ENCODE measurements at places on chromosomes 16 and 17.

GRCh38 chr16:12406158-12406557, 397.5 kb downstream of the CPPED1 start:
- DNase-seq, result no peak

- no peak for DNase-seq
Measured at GRCh38 chr16:88804552-88805339, 1.2 kb downstream of the CDT1 start.

DNA sequence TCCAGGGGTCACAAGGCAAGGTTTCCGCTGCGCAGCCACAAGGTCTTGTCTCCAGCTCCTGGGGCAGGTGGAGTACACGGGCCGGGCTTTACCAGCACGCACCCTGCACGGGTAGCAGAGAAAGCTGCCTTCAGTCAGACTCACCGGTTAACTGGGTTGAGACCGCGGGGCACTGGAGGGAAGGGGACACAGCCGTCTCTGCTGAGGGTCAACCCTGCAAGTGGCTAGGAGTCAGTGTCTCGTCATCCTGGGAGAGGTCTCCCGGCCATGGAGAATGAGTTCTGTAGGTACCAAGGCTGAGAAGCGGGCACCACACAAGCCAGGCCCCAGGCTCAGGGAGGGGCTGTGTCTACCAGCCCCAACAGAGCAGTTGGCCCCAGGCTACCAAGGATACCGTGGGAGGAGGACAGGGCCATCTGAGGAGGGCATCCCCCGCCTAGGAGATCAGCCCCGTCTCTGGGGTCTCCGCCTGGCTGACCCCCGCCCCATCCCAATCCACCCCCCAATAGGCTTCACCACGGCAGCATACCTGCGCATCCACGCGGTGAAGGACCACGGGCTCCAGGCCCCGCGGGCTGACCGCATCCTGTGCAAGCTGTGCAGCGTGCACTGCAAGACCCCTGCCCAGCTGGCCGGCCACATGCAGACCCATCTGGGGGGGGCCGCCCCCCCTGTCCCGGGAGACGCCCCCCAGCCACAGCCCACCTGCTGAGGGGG, 2.8 kb upstream of the PRRT2 start:
- no peak for DNase-seq

DNA sequence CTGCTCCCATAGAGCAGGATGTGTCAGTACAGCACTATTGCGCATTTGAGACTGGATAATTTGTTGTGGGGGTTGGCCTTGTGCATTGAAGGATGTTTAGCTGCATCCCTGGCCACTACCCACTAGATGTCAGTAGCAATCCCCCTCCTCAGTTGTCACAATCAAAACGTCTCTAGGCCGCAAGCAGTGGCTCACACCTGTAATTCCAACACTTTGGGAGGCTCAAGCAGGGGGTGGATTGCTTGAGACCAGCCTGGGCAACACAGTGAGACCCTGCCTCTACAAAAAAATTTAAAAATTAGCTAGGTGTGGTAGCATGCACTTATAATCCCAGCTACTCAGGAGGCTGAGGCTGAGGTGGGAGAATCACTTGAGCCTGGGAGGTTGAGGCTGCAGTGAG, 48.4 kb downstream of the CENPV start:
- no peak for DNase-seq

- no peak for DNase-seq
Measured at GRCh38 chr17:11898526-11899235, 98.6 kb downstream of the ZNF18 start.

- peak; percentile 96 for DNase-seq
Measured at GRCh38 chr16:588889-589657, 793 bp upstream of the RAB40C start.

DNA sequence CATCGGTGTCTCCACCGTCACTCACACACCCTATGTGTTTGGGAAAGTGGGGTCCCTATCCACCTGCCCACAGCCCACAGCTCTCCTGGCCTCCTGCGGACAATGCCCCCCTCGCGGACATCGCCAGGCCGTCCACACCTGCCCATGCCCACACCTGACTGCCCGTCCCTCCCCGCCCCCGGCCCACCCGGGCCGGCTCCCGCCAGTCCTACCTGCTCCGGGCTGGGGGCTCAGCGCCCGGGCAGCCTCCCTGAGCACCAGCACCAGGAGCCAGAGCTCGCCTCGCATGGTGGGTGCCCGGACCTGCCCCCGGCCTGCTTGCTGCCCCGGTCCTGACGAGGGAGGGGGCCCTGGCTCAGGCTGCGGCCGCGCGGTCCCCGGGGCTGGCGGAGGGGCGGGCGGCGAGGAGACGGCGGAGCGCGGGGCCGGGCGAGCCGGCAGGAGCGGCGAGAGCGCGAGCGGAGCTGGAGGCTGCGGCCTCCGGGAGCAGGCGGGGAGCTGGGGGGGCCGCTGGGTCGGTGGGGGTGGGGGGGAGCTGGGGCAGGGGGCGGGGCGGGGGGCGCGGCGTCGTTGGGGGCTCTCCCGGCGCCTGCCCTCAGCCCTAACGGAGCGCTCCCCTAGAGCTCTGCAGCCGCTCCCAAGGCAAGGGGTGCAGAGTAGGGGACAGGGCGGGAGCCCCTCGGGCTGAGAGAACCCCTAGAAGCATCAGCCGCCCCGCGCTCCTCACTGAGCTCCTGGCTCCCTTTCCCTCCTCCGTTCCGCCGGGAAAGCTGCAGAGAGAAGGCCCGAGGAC, at the start of gene PLXDC1:
TSS of gene PLXDC1 (minus strand) at position 488 of the 793 bp plus-strand sequence. CDS start at position 288, 200 bp downstream.
- DNase-seq, result no peak

- DNase-seq, result no peak
Measured at GRCh38 chr17:15185625-15185991, 79.5 kb downstream of the PMP22 start.

GRCh38 chr16:20611350-20611902, 35.3 kb upstream of the ACSM2B start:
- DNase-seq, result no peak

DNA sequence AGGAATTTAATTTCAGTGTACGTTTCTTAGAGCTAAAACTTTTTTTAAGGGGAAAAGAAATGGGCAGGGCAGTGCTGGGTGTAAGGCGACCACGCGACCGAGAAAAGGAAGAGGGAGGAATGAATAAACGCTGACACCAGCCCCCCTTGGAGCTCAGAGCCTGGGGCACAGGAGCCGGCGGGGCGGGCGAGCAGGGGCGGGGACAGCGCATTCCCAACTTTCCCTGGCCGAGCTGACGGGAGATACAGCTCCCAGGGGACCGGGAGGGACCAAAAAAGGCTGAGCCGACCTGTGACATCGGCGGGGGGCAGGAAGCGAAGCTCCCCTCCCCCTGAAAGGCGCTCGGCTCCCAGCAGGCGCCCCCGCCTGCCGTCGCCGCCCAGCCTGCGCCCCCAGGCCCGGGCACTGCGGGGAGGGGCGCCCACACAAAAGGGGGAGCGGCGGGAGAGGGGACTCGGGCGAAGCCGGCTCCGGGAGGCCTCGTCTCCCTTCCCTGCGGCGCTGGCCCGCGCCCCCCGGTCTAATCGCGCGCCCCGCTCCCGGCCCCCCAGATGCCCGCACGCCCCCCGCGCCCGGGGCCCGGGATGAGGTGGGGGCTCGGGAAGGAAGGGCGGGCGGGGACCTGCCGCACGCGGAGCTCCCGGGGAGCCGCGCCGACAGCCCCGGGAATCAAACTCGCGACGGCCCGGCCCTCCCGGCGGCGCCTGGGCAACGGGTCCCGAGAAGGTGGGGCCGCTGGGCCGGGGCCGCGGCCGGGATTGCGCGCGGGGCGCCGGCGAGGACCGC, 622 bp downstream of the CUEDC1 start:
- DNase-seq, result peak; percentile 28

- DNase-seq, result peak; percentile 41
Measured at GRCh38 chr17:7704601-7705268, at the start of gene EFNB3. EFNB3 (plus strand) TSS chr17:7705202; CDS start chr17:7705599, 397 bp downstream.

DNA sequence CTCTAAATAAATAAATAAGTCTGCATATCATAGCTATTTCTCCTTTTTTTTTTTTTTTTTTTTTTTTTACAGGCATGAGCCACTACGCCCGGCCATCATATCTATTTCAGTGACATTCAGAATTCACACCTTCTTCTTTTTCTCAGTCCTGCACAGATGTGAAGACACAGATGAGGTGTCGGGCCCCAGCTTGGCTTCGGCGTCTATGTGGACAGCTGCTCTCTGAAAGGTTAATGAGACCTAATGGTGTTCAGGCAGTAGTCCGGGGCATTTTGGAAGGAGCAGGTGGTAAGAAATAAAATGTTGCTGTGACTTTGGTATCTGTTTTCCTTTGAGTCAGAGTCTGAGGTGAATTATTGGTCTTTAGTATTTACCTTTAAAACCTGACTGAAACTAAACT, 23.6 kb downstream of the TANGO6 start:
- no peak for DNase-seq

GRCh38 chr16:66155933-66156332, 210.6 kb upstream of the CDH5 start:
- DNase-seq, result no peak

- DNase-seq, result no peak
Measured at GRCh38 chr16:1911467-1912214, 6.6 kb downstream of the HS3ST6 start.

DNA sequence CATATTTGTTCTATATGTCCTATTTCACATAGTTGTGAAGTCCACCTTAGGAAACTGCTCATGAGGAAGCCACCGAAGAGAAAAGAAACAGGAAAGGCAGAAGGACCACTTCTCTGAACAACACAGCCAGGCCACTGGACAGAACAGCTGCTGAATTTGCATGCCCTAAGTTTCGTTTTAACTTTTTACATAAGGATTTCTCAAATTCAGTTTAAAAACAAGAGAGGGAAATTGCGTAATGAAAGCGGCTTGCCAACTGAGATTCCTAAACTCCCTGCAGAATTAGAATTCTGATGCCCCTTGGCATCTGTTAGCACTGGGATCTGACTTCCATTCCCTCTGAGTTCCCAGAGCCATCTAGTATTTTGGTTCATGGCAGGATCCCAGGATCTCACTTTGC, 5.0 kb upstream of the CCL8 start:
- no peak for DNase-seq

- DNase-seq, result peak; percentile 85
Measured at GRCh38 chr17:8192070-8192815, 2.3 kb upstream of the BORCS6 start.

- no peak for DNase-seq
Measured at GRCh38 chr16:9365370-9365728, 273.9 kb downstream of the HAPSTR1 start.

- DNase-seq, result no peak
Measured at GRCh38 chr16:49639739-49640431, 216.0 kb downstream of the ZNF423 start.

DNA sequence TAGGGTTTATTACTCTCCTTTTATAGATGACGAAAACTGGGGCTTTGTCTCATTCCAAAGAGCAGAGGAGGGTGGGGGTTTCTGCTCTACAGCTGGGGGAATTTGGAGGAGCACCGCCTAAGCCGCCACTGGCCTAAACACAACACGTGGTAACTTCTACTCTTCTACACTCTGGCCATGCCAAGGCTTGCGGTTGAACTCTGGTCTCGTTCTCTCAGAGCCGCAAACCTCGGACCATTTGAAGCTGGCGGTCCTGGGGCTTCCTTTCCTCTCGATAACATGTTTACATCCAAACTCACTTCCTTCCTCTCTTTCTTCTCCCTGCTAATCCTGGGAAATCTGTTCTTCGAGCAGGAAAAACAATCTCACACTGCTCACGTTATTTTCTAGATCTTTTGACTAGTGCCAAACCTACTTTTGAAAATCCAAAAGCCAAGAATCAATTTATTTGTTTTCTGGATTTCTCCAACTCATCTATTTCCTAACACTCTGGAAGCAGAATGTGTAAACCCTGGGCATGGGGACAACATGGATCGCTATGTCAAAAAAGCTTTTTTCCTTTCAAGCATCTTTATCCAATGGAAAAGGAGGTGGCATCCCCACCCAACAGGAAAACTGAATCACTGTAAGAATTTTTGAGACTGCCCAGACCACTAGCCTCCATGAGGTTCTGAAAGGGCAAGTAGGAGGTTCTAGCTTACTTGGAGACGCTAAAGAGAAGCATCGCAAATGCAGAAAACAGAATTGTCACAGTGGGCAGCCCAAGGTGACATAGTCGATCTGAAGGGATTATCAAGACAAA, 13.6 kb upstream of the EEF2K start:
- no peak for DNase-seq

GRCh38 chr17:10025976-10026901, 121.2 kb upstream of the RCVRN start:
- DNase-seq, result no peak

DNA sequence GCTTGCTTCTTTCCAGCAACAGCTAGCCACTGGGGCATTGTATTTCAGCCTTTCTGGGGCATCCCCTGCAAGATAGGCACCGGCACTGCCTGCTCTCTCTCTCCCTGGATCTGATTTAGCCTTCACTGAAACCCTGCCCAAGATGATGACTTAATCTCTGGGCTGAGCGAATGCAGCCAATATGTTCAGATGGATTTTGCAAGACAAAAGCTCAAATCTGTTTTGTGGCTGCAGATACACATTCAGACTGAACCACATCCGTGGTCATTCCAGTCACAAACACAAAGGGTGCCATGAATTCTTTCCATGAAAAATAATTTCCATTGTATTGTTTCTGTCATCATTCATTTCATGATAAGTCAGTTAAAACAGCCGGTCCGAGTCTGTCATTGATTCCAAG, 24.2 kb downstream of the SOST start:
- no peak for DNase-seq

GRCh38 chr16:78972006-78972405, 628.5 kb downstream of the MAF start:
- no peak for DNase-seq

GRCh38 chr17:67223924-67224323, 21.1 kb downstream of the HELZ start:
- DNase-seq, result no peak

GRCh38 chr17:12429116-12429515, 236.6 kb upstream of the MYOCD start:
- DNase-seq, result no peak

- no peak for DNase-seq
Measured at GRCh38 chr17:68437979-68438822, 19.1 kb downstream of the WIPI1 start.

DNA sequence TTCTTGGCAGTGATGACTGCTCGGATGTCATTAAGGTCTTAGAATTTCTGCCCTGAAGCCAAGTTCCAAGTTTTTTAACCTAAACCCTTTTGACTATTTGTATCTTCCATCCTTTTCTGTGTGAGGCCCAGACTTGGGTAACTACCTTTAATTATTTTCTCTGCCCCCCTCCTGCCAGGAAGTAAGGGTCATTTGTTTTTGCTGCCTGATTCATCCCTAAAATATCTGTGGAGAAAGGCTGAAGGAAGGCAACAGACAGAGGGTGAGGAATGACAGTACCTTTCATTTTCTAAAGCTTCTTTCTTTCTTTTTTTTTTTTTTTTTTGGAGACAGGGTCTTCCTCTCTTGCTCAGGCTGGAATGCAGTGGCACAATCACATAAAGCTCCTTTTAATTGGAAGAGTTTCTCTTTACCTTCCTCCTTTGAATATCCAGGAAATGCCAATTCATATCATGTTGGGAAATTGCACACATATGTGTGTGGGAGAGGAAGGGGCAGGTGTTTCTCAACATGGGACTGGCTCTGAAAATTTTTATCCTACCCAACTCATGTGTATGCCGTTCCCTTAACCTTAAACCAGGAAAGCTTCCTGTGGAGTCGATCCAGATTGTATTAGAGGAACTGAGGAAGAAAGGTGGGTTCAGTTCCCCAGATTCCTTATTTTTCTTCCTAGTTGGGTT, 957 bp downstream of the VPS25 start:
- DNase-seq, result no peak

Data from NCI-H1930 (cell line).